Mammary microvascular endothelial cell (primary cell): ENCODE measurements at places on chromosomes 2 and 18. TPM values are rescaled to one million over a fixed set of nuclear protein-coding genes. Genes with fewer than 3 reads are reported as not detected.

RBM44 gene
- 0.10 and 0.20 TPM in 2 replicates for total RNA-seq

PTPRM gene
- 30.7 and 36.9 TPM in 2 replicates for total RNA-seq

CCDC88A gene
- total RNA-seq, result 33.1 and 36.9 TPM in 2 replicates

LRP1B gene
- 0.07 and 0.20 TPM in 2 replicates for total RNA-seq

IGFBP5 gene
- 0.33 and 1.0 TPM in 2 replicates for total RNA-seq
